Stimulated activated CD8-positive, alpha-beta memory T cell treated with anti-CD3 and anti-CD28 coated beads, Interleukin-15, amount 100 ng/mL, for 1 hour (primary cell): ENCODE measurements at places on chromosomes 3 and 15.

DNA sequence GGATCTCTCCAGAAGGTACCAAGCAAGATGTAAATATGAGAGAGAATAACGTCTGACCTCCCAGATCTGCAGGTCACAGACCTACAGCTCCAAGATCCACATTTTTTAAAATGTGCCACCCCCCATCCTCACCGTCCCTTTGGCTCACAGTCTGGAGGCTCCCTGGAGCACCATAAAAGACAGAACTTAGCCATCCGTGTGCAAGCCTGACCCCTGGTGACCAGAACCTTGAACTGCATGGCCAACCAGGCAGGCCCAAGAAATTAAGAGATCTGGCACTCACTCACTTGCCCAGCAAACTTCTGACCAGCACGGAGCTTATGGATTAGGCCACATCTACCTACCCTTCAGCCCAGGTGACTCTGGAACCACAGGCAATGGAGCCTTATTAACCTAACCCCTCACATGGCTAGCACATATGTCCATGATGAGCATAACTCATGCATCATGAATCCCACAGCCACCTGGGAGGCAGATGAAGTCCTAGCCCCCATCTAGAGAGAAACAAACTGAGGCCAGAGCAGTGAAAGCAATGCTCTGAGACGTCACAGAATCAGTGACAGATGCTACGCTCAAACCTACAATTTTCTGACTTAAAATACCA is 275.3 kb downstream of the UACA start:
- peak; percentile 67 for DNase-seq

GRCh38 chr15:72375501-72375845 is 341 bp downstream of the HEXA start:
- DNase-seq: peak; percentile 4

DNA sequence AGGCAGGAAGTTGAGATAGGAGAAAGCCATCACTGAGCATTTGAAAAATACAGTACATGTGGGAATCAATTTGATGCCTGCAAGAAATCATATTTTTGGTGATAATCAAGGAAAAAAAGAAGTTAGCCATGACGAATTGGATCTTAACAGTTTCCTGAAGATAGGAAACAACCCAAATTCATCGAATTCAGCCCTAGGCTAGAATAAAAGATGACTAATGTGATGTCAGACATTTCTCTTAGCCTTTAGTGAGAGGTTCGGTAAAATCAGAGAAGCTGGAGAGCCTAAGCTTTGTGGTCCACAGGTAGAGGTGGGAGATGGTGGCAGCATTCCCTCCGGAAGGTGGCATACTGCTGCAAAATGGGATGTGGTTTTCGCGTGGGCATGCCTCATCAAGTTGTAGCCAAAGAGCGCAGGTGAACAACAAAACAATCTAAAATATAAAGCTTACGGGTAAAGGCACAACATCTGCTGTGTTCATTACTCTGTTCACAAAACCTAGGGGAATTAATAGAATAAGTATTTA is 144.1 kb upstream of the ALCAM start:
- no peak for DNase-seq

DNA sequence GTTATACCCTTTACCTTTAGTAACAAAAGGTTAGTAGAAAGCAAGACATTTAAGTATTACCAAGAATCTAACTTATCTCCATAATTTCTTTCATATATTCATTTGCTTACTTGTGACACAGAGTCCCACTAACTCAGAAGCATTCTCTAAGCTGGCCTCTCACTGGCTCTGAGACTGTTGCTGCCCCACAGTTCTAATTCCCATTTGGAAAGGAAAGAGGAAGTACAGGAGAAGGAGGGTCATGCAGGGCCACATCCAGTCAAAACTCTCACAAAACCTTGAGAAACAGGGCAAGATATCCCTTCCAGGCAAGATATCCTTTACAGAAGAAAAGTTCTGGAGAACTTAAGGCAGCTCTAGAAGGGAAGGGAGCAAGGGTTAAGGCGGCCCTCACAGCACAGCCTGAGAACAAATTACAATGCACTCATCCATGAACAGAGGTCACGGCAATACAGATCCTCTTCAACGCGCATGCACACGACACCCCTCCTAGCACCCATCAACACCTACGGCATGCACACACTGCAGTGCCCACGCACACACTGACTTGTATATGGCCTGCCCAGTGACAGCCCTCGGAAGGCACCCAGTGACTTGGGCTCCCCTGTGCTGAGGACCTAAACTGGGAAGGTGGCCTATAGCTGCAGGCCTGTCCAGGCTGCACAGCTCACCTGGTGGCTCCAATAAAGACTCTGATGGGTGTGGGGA is 13.0 kb upstream of the MYO5C start:
- no peak for DNase-seq

GRCh38 chr15:82543160-82543559 is 2.9 kb upstream of the RPS17 start:
- no peak for DNase-seq

DNA sequence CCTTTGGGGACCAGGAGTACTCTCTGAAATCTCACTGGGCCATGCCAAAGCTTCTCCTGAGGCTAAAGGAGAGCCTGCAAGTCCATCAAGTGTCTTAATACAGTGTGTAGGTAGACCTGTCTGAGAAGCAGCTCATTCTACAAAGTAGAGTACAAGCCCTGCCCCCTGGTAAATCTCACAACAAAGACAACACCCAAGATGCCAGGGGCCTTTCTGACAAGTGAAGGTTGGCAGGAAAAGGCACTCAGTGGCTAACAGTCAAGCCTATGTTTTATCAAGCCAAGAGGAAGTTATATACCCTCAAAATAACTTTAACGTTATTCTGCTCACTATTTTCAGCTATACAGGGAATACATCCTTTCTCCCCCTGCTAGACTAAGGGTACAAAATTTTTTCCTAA is 58.3 kb downstream of the NMNAT3 start:
- no peak for DNase-seq

DNA sequence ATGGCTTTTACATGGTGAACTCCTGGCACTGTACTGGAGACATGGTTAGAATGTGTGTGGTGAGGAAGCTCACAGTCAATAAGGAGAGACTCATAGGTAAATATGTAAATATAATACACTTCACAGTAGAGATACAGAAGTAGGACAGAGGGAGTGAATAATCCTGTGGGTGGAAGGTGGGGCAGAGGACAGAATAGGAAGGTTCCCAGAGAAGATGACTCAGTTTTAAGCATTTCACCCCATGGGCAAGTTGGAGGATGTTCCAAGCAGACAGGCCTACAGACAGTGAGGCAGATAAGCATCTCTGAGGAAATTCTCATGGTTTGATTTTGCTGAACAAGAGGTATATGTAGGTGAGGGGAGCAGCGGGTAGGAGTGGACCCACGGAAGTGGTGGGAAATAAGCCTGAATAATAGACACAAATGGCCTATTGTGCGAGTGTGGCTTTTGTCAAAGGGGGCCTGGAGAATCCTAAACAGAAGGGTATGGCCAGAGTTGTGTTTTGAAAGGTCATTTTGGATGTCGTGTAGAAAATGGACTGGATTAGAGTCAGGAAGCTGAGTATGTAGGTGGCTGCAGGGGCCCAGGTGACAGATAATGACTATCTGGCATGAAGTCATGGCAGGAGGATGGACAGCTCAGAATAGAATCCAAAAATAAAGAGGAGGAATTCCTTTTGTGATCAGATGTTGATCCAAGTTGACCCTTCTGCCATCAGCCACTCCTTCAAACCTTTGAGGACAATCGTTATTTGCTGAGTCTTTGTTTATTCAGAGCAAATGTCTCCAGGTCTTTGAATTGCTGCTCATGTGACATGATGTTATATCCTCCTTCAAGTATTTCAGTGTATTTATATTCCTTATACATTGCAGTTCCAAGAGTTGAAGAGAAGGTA is 97.3 kb upstream of the THRB start:
- no peak for DNase-seq

- no peak for DNase-seq
Measured at GRCh38 chr3:25818335-25818734, 28.4 kb downstream of the OXSM start.

- no peak for DNase-seq
Measured at GRCh38 chr3:52514576-52514975, 19.1 kb downstream of the NT5DC2 start.

GRCh38 chr15:50184863-50185504 is 3.0 kb downstream of the SLC27A2 start:
- no peak for DNase-seq

- no peak for DNase-seq
Measured at GRCh38 chr3:30605005-30605404, 1.4 kb upstream of the TGFBR2 start.

- no peak for DNase-seq
Measured at GRCh38 chr3:25863011-25863415, 73.1 kb downstream of the OXSM start.

GRCh38 chr3:42556089-42556632 is 25.6 kb downstream of the SEC22C start:
- no peak for DNase-seq

DNA sequence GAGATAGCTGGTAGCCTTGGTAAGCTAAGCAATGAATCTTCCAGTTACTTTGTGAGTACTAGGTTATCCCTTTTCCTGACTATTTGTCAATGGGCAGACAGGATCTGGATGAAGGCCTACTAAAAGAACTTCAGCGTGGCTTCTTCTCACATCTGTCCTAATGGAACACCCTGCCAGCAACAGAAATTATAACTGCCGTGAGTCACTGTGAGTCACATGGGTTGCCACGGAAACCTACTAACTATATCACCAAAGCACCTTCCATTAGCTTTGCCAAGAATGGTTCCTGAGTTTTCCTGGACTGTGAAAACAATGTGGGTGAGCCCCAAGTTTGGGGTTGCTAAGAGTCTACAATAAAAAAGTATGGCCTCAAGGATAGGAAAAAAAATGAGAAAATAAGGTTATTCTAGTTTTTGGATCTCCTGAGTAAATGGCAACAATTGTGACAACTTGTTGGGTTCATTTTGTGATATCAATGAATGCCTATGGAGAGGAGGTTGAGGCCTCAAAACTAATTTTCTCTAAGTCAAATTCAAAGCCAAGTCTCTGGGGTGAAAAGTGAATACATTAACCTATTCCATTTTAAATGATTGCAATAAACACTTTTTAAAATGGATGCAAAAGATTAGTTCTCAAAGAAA is 195.1 kb upstream of the ICE2 start:
- no peak for DNase-seq

DNA sequence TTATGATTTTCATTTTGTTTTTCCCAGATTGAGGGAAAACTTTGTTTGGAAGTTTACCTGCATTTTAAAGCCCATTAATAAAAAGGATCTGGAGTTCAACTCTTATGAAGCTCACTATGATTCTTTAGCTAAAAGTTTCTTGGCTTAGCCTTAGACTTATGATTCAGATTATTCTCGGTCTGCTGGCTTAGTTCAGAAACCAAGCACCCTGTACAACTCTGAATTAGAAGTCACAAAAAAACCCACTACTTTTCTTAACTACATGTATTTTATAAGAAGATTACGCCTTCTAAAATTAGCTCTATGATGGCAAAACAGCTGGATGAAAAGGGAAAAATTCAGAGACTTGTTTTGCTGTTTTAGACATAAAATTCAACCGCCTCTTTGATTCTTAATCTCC is 14.3 kb upstream of the DENND4A start:
- no peak for DNase-seq

DNA sequence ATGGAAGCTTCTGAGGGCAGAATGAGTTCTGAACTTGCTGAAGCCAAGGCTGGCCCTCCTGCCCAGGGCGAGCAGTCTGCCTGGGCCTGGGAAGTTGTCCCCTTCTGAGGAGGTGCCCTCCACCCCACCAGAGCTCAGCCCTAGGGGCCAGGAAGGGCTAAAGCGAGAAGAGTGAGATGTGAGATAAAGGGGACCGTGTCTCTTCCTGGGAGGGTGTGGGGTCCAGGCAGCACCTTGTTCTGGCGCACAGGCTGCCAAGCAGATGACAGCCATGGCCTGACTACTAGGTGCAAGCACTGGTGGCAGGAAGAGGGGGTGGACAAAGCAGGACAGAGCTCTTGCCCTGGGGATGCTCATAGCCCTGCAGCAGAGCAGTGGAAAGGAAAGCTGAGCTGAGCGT is 3.7 kb downstream of the PAK6 start:
- DNase-seq: no peak

GRCh38 chr3:39267631-39268548 is 11.9 kb downstream of the CX3CR1 start:
- DNase-seq: peak; percentile 52

- DNase-seq: no peak
Measured at GRCh38 chr3:34005886-34006285, 207.5 kb downstream of the PDCD6IP start.

DNA sequence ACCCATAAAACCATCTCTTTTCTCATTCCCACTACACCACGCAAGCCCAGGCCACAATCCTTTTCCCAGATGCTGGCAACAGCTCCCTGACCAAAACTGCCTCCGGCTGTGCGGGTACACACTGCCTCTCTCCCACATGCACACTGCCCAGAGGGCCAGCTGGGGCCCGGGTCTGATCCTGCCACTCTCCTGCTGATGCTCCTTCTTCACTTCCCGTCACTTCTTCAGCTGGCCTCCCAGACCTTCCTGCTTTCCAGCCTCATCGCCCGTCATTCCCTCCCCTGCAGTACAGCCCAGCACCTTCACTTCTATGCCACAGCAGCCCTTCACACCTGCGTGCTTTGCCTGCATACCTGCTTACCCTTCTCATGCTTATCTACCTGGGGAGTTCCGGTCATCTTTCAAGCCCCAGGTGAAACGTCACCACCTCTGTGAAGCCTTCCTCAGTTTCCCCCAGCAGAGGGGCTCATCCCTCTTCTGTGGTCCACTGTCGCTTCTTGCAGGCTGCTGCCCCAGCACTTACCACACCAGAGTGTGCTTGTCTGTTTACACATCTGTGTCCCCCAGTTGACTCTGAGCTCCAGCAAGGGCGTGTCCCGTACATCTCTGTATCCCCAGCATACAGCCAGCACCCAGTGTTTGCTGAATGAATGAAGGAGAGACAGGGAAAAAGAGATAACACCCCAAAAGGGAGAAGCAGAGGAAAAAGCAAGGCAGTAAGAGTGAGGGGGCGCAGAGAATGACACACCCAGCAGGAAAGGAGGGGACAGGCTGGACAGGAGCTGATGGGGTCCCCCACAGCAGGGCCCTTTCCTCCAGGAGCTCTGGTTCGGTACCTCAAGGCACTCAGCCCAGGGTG is 22.2 kb downstream of the GRAMD2A start:
- DNase-seq: no peak
